ENCODE measurements at places on chromosomes 6 and 20.

DNA sequence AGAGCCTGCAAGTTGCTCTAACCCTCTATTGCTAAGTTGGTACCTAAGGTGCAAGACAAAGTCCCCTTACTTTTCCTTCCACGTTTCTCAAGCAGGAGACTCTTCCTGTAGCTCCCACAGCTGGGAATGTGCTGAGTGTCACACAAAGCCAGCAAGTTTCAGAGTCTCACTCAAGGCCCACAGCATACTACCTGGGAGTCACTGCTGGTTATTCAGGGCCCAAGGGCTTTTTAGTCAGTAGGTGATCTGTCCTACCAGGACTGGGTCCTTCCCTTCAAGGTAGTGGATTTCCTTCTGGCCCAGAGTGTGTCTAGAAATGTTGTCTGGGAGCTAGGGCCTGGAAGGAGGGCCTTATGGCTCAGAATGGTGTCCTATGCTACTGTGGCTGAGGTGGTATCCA lies 261.9 kb upstream of the CITED2 start:
- no peak for DNase-seq

- no peak for DNase-seq
Measured at GRCh38 chr6:123808556-123808955, 4.9 kb downstream of the NKAIN2 start.

GRCh38 chr20:57734754-57735153 lies 24.9 kb upstream of the PMEPA1 start:
- DNase-seq, result no peak

- DNase-seq, result no peak
Measured at GRCh38 chr6:168681748-168682147, 240.8 kb downstream of the SMOC2 start.

DNA sequence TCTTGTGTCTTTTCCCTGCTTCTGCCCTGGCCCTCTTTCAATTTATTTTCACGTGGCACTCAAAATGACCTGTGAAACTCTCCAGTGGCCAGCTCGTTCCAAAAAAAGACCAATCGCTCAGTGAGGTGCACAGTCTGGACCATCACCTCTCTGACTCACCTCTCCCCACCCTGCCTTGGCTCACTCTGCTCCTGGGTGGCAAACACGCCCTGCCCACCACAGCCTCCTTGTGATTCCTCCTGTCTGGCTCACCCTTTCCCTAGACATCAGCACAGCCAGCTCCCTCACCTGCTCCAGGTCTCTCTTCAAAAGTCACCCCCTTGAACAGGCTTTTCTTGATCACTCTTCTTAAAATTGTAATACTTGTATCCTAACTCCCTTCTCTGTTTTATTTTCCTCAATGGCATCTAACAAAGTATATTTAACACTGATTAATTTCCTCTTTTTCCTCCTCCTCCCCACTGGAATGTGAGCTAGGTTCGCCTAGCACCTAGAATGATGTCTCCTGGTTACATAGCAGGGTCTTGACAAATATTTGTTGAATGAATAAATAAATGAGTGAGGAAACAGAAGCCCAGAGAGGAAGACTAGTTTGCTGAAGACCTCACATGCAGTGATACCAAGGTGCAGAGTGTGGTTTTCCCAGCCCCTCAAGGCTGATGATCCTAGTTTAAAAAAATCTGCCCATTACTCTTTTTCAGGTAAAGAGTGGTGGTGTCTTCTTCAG lies 109.0 kb downstream of the GJA10 start:
- no peak for DNase-seq

GRCh38 chr20:58877976-58878360 lies 25.5 kb downstream of the GNAS start:
- no peak for DNase-seq

- DNase-seq, result no peak
Measured at GRCh38 chr20:50304923-50305635, 114.4 kb downstream of the CEBPB start.

- DNase-seq, result no peak
Measured at GRCh38 chr6:38554700-38555413, 84.9 kb downstream of the BTBD9 start.

DNA sequence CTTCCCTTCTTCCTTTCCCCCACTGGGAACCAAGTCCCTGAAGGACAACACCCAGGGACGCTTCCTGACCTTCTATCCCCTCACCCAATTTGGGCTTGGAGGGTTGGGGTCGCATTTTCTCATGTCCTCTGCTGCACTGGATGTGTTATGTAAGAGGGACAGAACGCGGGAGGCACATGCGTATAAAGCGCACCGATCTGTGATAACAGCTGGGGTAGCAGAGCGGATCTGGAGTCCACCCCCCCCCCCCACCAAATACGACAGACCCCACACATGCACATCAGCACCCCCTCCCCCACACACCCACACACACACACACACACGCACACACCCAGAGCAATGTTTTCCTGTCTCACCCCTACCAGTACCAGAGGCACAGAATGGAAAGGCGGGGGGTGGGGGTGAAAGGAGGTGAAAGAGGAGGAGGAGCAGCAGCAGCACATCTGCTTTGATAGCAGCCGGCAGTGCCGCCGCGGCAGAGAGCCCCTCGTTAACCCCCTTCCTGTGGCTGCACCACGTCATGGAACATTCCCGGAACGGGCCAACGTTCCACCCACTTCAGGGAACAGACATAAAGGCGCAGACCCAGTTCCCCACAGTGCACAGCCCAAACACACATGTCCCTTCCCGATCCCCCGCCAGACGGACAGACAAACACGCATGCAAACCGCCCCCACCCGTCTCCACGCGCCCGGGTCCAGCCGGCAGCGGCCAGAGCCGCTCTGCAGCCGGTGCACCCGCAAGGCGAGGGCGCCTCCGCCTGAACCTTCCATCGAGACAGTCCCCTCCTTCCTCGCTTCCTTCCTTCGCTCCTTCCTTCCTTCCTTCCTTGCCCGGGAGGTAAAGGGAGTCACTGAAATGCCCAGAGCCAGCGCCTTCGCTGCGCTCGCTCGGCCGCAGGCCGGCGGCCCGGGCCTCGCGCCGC lies 590 bp downstream of the HIVEP2 start:
- peak; percentile 92 for DNase-seq

DNA sequence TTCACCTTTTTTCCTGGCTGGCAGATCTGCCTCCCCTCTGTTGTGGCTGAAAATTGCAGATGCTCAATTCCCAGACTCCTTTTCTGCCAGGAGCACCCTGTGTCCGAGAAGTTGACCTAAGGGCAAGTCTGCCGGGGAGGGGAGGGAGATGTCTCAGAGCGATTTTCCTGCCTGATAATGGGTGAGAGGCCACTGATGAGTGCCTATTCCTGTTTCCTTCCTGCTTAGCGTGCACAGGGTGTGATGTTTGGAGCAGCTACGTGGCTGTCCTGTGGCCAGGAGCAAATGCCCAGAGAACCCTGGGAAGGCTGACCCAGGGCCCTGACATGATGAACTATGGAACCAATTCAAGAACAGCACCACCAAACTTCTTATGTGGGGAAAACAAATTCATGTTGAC lies 22.5 kb downstream of the SOX4 start:
- DNase-seq, result no peak

- no peak for DNase-seq
Measured at GRCh38 chr6:119874381-119874780, 524.8 kb upstream of the MAN1A1 start.

DNA sequence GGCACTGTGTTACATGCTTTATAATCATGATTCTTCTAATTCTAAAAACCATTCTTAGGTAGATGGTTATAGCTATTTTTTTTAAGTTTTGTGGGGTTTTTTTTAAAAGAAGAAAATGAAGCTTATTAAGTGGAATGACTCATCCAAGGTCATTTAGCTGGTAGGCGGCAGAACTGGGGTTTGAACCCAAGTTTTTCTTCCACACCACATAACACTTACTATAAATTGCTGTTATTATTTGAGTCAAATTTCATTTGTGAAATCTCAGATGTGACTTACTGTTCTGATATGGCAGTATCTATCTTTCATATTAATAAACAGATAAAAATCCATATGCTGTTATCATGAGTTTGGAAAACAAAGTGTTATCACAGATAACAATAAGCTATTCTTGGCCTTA lies 10.4 kb upstream of the COL10A1 start:
- no peak for DNase-seq

DNA sequence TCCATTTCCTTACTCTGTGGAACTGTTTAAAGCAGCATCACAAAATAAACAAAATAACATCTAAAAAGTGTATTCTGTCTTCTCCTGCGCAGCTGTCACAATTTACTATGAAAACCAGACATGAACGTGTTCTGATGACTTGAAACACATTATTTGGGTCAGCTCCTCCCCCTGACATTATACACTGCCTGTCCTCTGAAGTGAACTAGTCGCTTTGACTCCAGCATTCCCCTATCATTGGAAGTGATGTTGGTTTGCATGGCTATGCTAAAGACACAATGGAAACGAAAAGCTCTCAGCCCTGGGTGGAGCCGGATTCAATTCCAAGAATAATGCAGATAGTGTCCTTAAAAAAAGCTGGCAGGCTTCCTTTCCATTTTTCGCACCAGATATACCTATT lies 125.9 kb downstream of the FYN start:
- DNase-seq, result no peak

DNA sequence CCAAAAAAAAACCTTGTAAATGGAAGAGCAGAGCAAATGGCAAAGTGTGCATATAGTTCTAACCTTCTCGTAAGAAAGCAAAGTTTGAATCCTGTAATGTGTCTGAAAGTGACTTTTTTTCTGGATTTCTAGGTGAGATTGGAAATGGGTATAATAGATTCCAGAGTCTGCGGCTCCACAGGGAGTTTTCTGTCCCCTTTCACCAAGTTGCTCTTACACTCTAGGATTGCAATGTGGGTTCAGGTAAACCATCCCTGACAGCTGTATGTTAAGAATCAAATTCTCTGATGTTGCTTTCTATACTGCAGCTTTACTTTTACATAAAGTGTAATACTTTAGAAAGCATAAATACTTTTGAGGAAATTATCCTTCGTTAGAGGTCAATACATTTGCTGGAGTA lies 260.1 kb downstream of the PRL start:
- DNase-seq, result no peak

- DNase-seq, result no peak
Measured at GRCh38 chr20:1942486-1943274, 47.5 kb downstream of the SIRPA start.

- no peak for DNase-seq
Measured at GRCh38 chr6:40176152-40176551, 241.9 kb upstream of the MOCS1 start.

DNA sequence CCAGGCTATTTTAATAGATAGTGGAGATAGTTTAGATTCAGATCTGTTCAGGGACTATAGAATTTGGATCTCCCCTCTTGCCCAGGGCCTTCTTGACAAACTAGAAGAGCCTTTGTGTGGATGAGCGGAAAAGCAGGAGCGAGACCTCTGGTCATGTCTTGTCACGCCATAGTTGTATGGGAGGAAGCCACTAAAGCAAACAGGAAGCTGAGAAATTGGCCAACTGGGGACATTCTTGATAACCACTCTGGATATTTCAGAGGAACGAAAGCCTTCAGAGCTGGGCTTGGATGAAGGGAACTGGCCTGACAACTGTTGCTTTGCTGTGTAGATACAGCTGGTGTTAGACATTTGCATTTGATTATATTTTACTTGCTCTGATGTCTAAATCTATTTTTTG lies 54.1 kb upstream of the EXOC2 start:
- no peak for DNase-seq

- no peak for DNase-seq
Measured at GRCh38 chr20:35199740-35200139, 26.8 kb upstream of the MMP24 start.

DNA sequence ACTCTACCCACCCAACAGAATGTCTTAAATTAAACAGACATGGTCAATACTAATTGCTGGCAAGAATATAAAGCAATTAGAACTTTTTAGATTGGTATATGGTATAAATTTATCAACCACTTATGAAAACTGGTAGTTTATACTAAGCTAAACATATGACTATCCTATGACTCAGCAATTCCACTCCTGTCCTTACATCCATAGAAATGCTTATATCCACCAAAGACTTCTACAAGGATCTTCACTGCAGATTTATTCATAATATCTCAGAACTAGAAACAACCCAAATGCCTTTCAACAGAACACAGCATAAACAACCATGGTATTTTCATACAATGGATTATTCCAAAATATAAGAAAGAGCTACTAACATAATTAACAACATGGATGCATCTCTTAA lies 4.6 kb downstream of the ZNF184 start:
- no peak for DNase-seq

DNA sequence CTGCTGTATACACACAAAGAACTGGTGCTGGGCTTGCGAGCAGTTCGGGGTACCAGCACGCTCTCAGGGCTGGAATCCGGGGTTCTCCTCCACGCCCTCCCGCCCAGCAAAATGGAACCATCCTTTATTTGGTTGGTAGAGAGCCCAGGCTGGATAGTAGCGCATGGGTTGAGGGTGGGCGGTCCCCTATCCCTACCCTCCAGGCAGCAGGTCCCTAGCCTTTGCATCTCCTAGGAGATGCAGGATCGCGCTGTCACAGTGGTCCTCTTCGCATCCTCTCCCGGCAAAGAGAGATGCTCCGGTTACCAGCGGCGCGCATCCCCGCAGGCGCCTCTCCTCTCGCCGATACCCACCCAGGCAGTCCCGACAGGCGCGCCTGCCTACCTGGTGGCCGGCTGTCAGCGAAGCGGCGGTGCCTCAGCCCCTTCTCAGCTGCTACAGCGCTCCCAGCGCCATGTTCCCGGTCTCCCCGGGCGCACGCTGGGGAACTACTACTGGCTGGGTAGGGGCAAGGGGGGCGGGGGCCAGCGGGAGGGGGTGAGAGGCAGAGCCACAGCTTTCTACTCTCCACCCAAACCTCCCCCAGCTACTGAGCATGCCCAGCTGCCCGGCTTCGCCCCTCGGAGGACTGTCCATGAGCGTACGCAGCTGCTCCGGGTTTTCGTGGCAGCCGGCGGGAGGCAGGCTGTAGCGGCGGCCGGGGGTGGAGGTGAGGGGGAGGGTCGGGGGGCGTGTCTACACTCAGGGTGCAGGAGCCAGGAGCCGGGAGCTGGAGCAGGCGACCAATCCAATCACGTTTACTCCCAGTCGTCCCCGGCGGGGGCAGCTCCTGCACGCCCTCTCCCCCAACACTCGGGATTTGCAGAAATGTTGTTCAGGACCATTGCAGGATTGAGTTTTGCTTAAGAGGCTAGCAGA lies at the start of gene PAK5:
TSS of gene PAK5 (minus strand) at position 699 of the 918 bp plus-strand sequence. CDS start 194,748 bp downstream, outside the sequence.
- DNase-seq, result no peak

GRCh38 chr20:39661833-39662232 lies 699.7 kb downstream of the DHX35 start:
- DNase-seq, result no peak

DNA sequence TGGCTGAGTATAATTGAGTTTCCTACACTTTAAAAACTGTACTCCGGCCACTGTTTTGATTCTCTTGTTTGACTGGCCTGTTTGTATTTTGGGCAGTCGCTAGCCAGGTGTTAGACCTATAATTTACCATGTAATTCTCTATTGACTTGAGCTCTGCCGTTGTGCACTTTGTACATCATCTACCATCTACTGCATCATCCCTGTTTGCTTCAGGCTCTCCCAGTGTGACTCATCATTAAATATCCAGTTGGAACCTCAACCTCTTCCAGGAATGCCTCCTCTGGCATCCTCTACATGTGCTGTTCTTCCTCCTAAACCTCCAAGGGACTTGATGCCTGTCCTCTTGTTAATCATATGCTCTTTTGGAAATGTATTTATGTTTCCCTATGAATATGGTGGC lies 72.3 kb downstream of the FARS2 start:
- DNase-seq, result no peak

- DNase-seq, result no peak
Measured at GRCh38 chr6:138989098-138989983, 1.3 kb upstream of the REPS1 start.
